ENCODE measurements at places on chromosomes 2 and 18.

- no peak for DNase-seq
Measured at GRCh38 chr2:179636100-179636980, 225.1 kb downstream of the ZNF385B start.

- peak; percentile 35 for DNase-seq
Measured at GRCh38 chr2:203705178-203705577, 1.3 kb upstream of the CD28 start.

GRCh38 chr2:208320686-208321085 is 54.6 kb downstream of the PIKFYVE start:
- DNase-seq = peak; percentile 9

DNA sequence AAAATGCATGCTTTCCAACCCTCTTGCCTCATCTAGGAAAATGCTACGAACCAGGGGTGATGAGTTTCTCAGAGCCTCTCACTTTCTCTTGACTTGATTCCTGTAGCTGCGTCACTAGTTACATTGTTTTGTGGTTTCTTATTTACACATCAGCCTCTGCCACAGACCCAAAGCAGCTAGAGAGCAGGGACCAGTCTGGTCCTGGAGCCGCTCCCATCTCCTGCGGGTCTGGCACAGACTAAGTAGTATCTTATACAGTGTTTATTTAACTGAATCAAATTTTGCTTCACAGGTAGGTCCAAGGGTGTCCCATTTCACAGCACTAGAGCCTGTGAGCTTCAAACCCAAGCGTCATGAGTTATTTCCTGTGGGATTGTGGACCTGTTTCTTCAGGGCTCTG is 310.5 kb downstream of the MYCN start:
- no peak for DNase-seq

DNA sequence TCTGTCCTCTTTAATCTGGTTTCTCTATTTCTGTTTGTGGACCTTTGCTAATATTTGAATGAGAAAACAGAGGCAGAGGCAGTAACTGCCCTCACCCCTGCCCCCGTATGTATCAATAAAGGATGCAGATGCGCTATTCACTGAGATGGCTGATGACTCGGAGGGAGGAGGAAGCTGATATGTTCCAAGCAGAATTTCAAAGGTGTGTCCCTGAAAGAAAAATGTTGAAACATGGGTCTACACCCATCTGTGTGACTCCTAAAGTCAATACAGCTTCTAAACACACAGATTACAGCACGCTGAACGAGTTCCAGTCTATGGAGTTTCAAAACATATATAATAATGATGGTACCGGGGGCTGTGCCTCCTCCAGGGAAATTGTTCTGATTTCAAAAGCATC is 38.8 kb downstream of the EPHA4 start:
- DNase-seq = no peak

DNA sequence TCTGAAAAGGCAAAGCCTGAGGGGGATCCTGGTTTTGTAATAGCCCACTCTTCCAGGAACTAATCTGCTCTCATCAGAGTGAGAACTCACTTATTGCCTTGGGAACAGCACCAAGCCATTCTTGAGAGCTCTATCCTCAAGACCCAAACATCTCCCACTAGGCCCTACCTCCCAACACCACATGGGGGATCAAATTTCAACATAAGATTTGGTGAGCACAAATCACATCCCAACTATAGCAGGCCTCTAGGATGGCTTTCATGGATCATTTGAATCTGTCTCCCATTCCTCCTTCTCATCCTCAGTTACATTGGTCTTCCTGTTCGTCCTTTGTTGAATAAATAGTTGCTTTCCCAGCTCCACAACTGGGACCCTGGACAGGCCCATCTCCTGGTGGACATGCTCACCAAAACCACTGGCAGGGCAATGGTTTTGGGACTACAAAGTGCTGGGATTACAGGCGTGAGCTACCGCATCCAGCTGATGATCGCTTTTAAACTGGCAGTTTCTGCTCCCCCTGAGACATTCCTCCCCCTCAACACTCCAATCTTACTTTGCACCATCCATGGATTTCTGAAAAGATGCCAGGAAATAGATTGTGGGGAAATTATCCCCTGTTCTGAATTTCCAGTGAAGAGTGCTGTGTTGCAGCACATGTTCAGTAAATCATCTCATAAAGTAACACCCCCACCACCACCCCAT is 42.6 kb downstream of the MCFD2 start:
- DNase-seq = no peak

DNA sequence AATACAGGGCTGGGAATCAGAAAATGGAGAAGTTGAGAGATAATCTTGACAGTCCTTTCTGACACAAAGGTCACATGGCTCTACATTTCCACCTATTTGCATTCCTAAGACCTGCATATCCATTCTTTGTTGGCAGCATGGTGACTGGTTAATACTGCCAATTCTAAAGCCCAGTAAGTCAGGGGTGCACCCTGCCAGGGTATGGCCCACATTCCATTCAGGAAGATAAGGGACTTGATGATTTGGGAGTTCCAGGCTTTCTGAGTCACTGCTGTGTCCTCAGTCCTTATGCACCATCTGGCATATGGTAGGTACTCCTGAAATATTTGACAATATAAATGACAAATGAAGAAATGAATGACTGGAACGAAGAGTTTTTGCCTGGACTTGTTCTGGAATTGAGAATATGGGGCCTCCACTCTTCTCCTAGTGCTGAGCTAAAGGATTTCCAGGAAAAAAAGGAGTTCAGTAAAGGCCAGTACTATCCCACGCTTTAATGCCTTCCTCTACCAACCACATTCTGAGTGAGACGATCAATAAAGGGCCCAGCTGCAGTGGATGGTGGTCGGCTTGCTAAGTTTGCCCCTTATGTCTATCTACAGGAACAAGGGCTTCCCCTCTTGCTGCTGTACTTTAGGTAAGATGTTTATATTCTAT is 31.7 kb upstream of the EIF2AK3 start:
- DNase-seq = no peak

- no peak for DNase-seq
Measured at GRCh38 chr2:11031876-11032275, 120.1 kb downstream of the KCNF1 start.

DNA sequence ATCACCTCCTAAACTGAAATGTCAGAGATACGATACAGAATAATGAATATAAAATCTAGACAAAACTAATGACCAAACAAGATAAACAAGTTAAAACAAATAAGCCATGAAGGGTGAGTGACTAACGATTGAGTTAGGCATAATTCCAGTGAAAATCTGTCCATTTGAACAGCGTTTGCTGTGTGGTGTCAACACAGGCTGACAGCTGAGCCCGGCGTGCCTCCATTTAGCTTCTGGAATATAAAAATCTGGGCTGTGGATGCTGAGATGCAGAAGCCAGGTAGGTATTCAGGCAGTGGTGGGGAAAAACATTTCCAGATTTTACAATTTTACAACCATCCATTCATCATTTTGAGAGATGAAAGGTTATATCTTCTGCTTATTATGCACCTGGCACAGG is 2041.4 kb upstream of the CELF4 start:
- DNase-seq = no peak

DNA sequence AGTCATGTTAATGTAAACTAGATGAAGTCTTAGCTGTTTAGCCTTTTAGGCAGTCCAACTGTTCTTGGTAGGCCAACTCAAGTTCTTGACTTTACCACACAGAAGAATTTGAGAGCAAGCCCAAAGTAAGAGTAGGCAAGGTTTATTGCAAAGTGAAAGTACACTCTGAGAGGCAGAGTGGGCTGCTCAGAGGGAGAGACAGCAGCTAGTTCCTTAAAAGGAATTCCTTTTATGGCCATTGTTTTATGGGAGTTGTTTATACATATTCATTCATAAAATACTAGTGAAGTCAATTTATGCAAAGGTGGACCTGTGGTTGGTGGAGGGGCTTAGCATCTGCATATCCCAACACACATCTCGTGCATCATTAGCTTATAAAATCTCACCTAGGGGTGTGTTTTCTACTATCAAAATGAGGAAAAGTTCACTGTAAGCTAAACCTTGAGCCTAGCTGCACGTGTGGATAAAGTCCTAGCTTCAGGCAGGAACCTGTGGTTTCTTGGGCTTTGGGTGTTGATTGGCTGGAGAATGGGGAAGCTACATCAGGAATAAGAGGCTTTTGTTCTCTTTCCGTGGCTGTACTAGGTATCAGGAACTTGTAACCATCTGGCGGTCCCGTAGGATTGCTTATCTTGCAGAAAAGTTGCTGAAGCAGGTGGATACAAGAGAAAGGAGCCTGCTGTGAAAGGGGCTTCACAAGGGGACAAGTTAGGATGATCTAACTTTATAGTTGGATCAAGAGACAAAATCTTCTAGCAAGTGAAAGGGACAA is 110.4 kb upstream of the GULP1 start:
- no peak for DNase-seq

DNA sequence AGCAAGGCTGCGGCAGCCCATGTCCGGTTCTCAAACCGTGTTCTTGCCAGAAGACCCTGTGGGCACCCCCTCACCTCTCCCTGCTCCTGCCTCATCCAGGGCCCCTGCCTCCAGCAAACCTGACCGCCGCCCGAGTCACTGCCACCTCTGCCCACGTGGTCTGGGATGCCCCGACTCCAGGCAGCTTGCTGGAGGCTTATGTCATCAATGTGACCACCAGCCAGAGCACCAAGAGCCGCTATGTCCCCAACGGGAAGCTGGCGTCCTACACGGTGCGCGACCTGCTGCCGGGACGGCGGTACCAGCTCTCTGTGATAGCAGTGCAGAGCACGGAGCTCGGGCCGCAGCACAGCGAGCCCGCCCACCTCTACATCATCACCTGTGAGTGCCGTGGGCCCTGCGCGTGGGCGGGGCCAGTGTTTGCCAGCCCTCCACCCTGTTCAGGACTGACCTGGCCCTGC is 32.2 kb downstream of the MTERF4 start:
- DNase-seq = no peak

DNA sequence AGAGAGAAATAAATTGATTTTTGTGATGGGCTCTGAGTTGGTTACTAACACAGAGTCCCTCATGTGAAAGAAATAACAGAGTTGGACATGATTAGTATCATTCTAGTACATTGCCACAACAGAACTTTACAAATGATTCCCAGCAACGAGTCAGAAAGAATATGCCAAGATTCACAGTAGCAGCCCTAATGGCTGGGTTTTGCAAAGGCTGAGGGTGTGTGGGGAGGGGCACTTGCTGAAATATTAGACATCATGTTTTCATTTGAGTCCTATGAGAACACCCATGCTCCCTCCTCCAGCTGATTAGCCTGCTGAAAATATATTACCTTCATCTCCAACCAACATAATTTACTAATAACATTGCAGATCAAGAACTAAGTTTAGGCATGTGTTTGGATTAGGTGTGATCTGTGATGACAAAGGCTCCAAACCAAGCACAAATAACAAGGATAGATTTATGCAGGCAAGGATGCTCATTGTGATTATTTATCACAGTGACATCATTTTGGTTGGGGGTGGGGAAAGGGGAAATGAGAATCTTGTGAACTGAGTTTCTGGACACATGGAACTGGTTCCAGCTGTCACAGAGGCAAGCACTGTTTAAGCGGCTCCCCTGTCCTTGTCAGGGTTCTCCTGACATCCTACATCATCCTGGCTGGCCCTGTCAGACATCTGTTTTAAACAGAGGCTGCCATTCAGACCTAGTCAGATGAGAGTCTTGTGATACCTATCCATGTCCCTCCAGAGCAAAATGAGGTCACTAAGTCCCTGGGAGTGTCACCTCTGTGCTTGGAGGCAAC is 205.8 kb upstream of the NCKAP5 start:
- DNase-seq = no peak

- no peak for DNase-seq
Measured at GRCh38 chr2:29134933-29135332, 19.7 kb downstream of the CLIP4 start.

DNA sequence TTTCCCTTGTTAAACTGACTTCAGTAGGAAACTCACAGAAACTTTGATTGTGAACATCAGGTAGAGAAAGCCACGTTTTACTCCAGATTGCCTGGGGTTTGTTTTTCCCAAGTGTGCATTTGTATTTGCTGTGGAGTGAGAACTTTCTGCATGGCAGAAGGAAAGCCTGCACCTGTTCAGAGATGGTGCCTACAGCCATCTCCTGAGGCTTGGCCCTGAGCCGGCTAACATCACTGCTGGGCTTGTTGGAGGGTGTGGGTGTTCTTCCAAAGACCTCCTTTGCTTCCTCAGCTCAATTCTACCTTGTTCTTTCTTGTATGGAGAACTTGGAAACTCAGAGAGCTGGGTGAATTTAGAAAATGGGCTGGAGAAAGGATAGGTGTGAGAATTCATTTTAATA is 16.1 kb downstream of the KCNS3 start:
- no peak for DNase-seq

DNA sequence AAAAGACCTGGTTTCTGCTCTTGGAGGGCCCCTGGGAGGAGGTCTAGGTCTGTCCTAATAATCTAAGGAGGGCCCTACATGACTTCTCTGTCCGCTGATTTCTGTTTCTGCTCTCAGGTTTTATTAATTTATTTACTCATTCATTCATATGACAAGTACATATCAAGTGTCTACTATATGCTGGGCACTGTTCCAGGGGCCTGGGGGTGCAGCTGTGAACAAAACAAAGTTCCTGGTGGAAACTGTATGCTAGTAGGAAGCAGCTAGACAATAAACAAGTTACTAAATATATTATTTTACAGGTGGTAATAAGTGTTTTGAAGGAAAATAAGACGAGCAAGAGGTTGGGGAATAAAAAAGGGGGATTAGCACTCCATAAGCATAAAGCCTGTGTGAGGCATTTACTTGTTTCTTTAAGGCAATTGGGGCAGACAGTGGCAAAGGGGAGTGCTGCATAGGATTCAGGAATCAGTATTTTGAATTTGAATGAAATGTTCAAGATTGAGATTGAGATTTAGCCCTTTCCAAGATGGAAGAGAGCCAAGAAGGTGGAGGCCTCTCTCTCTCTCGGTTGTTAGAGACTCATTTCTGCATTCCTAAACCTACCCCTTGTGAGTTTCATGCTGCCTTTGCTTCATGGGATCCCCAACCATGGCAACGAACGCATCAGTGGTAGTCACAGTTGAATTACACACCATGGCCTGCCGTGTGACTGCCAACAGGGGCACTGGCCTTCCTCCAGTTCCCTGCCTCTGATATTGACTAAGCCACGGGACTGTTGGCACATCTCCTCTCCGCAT is 28.3 kb downstream of the DRC1 start:
- DNase-seq = no peak

- DNase-seq = no peak
Measured at GRCh38 chr18:42588786-42589185, 526.7 kb downstream of the RIT2 start.
